Stimulated activated CD8-positive, alpha-beta memory T cell treated with anti-CD3 and anti-CD28 coated beads, Interleukin-15, amount 100 ng/mL, for 24 hours (primary cell): ENCODE measurements at places on chromosomes 2 and 18.

GRCh38 chr2:140882671-140883620 is 1247.9 kb downstream of the LRP1B start:
- no peak for DNase-seq

DNA sequence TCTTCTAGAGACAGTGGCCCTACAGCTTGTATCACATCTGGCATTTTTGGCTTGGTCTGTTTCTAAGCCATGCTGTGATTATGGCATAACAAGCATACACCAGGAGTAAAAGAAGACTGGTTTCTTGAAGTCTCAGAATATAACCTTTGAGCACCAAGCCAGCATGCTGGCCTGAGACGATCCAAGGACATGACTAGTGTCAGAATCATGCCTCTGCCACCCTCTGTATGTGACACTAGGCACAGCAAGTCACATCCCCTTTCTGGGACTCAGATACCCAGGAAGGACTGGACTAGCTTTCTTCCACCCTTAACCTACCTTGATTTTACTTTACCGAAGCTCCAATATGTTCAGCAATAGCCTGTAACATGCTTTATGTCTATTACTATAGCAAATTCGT is 345.5 kb downstream of the SETBP1 start:
- no peak for DNase-seq

GRCh38 chr18:48363175-48363574 is 46.0 kb downstream of the ZBTB7C start:
- DNase-seq: no peak

GRCh38 chr18:54867131-54867530 is 38.9 kb downstream of the RAB27B start:
- no peak for DNase-seq

DNA sequence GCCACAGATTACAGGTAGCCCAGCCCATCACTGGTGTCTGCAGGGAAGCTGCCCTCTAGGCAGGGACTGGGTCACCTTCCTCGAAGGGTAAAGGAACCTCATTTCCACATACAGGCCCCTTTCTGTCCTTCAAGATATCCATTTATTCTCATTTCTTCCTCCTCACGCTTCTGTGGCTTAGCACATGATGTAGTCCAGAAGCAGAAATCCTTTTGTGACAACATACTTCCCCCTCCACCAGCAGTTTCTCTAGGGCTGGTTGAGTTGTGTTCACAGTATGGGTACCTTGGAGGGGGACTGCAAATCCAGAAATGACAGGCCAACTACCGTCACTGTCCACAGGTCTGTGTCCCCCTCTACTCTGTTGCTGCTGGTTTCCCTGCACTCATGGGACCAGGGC is 364.9 kb downstream of the ANAPC1 start:
- DNase-seq: no peak

DNA sequence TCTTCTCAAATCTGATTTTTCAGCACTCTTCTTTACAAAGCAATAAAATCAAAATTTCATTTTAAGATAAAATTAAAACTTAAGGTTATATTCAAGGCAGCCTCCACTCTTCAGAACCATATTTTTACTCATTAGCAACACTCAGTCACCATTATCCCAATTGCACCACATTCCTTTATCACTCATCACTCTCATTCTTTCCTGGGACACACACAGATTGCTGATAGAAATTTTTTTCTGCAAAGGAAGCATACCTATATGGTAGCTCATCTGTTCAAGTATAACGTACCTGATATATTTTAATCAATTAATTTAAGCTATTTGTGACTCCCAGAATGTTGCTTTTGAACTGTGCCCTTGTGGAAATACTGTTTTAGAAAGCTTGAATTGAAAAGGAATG is 1559.3 kb upstream of the ZEB2 start:
- no peak for DNase-seq

DNA sequence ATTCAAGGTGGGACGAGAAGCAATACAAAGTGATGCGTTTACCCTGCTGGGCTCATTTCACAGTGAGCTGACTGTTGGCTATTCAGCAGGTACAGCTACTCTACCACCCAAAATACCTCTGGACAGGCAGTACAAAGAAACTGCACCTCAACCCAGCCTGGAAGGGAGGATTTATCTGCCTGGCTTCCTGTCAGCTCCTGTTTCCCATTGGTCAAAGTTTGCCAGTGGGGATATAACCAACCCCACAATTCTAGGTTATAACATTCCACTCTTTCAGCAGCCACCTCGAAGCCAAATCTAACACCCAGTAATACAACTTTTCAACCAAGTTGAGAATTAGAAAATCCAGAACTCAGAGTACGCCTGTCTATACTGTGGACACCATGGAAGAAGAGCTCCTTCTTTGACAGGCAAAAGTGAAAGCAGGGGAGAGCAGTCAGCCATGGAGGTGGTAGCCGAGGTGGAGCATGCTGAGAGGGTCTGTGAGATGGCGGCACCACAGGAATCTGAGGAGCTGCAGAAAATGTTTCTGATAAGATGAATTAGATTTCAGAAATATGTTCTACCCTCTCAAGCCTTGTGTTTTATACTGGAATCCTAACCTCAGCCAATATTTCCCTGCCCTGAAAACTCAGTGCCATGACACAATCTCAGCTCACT is 10.8 kb downstream of the DUSP19 start:
- no peak for DNase-seq

DNA sequence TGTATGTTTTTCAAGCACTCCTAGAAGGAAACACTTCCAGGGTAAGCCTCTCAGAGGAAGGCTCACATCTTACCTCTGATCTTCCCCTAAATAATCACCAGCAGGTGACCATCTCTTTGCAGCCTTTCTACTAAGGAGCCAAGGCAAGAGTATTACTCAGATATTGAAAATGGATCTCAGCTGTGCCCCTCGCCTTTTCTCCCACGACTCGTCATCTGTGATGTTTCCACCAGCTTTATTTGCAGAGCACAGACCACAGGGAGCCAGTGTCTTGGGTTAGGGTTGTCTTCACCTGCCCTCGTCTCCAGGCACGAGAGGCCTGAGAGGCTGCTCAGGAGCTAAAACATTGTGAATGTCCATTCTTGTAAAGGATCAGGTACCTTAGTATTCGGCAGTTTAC is 16.9 kb upstream of the SCLY start:
- DNase-seq: no peak

- DNase-seq: no peak
Measured at GRCh38 chr2:68569604-68570003, 73.8 kb upstream of the PROKR1 start.

GRCh38 chr2:181235683-181236459 is 221.3 kb upstream of the ITGA4 start:
- no peak for DNase-seq

GRCh38 chr2:240397924-240398645 is 37.4 kb upstream of the GPC1 start:
- no peak for DNase-seq
